ENCODE measurements at places on chromosomes 7 and 10.

- DNase-seq = no peak
Measured at GRCh38 chr10:75407224-75407712, 5.7 kb upstream of the ZNF503 start.

DNA sequence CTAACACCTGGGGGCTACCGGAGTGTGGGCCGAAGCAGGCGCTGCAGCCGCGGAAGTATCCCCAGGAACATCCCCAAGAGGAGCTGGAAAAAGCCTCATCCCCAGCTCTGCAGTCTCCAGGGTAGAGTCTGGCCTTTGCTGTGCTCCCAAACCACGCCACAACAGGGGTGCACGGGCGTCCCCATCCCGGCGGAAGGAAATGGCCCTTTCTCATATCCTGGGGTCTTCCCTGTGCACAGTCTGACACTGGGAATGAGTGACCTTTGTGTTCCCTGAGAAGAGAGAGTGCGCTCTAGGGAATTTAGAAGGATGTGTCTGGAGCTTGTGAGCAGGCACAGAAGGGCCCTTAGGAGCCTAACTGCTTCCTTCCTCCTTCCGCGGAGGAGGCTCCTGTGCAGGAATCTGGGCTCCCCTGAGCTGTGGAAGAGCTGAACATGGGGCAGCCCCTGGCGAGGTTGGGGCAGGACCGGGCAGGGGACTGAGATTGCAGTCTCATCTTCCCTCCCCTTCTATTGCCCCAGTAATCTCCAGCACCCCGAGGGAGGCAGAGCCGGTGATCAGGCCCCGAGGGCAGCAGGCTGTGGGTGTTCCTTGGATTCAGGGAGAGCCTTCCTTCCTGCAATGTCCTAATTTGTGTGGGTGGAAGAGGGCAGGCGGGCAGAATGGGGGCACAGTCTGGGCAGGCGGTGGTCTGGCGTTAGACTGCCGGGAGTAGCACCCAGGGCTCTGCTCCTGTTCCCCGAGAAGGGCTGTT is 1.3 kb downstream of the REPIN1 start:
- no peak for DNase-seq

- no peak for DNase-seq
Measured at GRCh38 chr10:113073549-113074189, 123.6 kb downstream of the TCF7L2 start.

GRCh38 chr10:84194424-84195043 is at the start of gene CDHR1:
TSS of gene CDHR1 (plus strand) at chr10:84194537. CDS start at chr10:84194761, 224 bp downstream.
- no peak for DNase-seq

- no peak for DNase-seq
Measured at GRCh38 chr10:50426485-50426884, 175.2 kb upstream of the ASAH2 start.

DNA sequence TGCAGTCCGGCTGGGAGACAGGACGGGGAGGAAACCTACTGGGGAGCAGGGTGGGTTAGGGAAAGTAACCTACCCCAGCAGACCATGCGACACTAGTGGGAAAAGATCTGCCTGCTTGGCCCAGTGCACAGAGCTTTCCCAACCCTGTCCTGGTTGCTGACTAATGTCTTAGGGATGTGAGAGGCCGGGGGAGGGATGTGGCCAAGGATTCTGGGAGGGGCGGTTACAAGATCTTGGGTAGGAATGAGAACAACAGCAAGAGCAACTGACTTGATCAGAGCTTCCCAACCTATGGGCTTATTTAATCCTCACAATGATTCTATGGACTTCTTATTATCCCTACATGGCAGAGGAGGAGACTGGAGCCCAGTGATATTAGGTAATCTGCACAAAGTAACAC is 24.0 kb upstream of the EIF5AL1 start:
- no peak for DNase-seq

GRCh38 chr7:117941138-117941810 is 68.0 kb upstream of the CTTNBP2 start:
- no peak for DNase-seq

GRCh38 chr10:5581670-5582566 is 57.2 kb downstream of the CALML3 start:
- DNase-seq = no peak

DNA sequence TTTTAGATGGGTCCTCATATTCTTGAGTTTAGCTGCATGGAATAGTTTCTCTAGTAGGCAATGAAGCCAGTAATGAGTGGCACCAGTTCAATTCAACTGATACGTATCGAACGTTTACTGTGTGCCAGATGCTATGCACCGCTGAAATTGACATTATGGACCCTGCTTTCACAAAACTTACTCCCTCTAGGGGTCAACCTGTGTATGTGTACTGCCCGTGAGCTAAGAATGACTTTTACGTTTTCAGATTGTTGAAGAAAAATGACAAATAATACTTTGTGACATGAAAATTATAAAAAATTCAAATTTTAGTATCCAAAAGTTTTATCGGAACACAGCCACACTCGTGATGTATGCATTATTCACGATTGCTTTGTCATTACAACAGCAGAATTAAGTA is 95.5 kb downstream of the ZMYND11 start:
- DNase-seq = no peak

DNA sequence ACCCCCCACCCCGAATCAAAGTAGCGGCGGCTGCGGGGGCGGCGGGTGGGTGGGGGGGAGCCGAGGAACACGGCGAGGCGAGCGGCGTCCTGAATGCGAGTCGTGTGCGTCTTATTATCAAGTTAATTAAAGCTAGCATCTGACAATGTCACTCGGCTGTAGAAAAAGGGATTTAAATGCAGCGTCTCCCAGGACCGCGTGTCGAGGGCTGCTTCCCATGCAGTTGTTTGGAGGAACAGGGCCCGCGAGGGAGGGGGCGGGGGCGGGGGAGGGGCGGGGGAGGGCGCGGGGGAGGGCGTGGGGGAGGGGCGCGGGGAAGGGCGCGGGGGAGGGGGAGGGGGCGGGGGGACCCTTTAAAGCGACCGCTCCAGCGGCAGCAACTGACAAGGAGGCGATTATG is 2.7 kb upstream of the UNCX start:
- no peak for DNase-seq

GRCh38 chr10:124106241-124106879 is 13.0 kb upstream of the CHST15 start:
- DNase-seq = no peak

- peak; percentile 59 for DNase-seq
Measured at GRCh38 chr7:155190688-155191087, 107.0 kb upstream of the INSIG1 start.

DNA sequence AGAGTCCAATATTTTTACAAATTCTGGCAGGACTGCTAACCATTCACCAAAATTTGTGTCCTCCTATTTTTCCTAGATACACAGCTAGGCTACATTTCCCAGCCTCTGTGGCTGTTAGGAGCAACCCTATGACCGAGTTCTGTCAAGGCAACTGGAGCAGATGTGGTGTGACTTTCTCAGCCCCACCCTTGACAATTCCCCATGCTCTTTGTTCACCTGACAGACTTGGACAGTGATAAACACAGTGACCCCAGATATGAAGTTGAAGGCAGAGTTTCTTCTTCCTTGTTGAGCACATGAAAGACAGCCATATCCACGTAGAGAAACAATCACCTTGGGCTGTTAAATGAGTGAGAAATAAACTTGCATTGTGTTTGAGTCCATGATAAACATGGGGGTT is 1162.1 kb downstream of the SORCS3 start:
- DNase-seq = no peak

Data from KBM-7 (cell line).